ENCODE measurements at places on chromosomes 4 and X.

- no peak for DNase-seq
These were observed 12.8 kb downstream of the PJA1 start for GRCh38 chrX:69152417-69152841.

DNA sequence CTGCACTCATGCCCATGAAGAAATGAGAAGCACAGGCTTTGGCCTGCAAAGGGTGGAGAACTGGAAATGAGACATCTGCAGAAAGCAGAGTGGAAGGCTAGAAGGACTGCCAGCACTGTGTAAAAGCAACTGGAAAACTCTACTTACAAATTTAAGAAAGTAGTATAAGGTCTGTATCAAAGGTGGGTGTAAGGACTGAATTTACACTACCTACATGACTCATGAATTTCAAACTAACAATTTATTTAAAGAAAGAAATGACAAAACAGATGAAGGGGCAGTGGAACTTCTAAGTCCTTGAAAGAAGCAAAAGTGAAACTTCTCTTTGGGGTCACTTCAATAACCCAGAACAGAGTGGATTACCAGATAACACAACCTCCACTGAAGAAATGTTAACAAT lies 71.2 kb downstream of the SLC10A7 start:
- DNase-seq: no peak

DNA sequence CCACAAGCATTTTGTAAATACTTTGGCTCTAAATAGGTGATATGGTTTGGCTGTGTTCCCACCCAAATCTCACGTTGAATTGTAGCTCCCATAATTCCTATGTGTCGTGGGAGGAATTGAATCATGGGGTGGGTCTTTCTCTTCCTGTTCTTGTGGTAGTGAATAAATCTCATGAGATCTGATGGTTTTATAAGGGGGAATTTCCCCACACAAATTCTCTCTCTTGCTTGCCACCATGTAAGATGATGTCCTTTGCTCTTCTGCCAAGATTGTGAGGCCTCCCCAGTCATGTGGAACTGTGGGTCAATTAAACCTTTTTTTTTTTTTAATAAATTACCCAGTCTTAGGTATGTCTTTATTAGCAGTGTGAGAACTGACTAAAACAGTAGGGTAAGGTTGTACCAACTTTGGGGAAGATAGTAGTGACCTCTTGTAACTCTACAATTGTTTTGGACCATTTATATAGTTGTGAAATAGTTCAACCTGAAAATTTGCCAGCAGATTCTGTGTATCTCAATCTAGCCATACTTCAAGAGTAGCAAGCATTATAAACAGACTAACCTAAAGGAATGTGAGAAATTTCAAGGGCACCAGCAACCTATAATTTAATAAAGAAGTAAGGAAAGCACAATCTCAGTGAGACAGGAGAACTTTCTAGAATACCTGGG lies 727.8 kb downstream of the GRID2 start:
- DNase-seq: no peak

- DNase-seq: no peak
These were observed 120.8 kb upstream of the CXXC4 start for GRCh38 chr4:104615496-104615895.

- peak; percentile 23 for DNase-seq
These were observed 1365.8 kb upstream of the DIAPH2 start for GRCh38 chrX:95318882-95319281.

- peak; percentile 30 for DNase-seq
These were observed 863 bp upstream of the RAB33A start for GRCh38 chrX:130170752-130171445.

- no peak for DNase-seq
These were observed 9.0 kb downstream of the ZNF827 start for GRCh38 chr4:145929415-145930178.

- DNase-seq: no peak
These were observed 44.1 kb upstream of the TLL1 start for GRCh38 chr4:165828928-165829327.

DNA sequence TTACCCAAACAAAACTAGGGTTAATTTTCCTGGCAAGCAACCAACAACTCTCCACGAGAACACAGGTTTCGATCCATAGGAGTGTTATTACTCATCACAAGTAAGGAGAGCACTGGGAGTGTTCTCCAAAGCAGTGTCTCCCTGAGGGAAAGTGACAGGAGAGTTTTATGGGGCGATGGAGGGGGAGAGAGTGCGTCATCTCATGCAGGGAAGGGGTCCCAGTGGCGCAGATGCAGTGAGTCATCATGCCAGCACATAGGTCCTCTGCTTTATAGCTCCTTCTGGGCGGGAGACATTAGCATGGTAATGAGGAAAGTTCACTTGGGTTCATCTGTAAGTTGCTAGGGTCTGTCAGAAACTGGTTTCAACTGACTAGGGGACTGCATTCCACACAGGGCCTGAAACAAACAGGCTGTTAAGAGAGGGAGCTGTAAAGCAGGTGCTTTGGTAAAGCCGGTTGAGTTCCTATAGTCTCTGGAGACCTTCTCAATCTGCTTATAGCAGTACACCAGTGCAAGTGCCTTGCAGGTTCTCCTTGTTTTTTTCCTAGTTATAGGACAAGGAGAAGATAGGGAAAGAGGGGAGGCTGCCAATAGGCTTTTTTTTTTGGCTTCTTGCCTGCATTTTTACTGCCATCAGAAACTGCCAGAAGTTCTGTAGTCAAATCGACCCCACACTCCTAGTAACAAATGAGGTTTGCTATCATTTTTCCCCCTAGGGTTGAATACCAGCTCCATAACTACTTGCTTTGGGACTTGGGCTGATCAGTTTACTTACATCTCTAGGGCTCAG lies 12.8 kb upstream of the BOD1L1 start:
- peak; percentile 45 for DNase-seq

GRCh38 chr4:82382751-82383150 lies 9.0 kb upstream of the HNRNPD start:
- DNase-seq: no peak

GRCh38 chr4:2867758-2868491 lies 24.3 kb downstream of the ADD1 start:
- DNase-seq: no peak

DNA sequence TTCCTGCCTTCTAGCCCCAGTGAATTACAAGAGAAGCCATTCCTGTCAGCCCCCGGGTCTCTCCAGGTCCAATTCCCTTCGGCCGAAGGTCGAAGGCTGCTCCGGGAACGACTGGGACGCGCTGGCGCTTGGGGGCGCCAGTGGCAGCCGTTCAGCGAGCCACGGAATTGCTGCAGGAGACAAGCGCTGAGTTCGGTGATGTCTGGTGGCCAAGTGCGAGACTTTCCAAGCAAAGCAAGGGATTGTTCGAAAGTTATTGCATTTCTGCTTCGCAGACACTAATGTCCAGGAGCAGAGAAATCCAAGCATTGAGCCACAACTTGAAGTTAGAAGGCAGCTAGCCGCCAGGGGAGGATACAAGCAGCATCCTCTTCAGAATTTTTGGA lies 1.1 kb upstream of the DKK2 start:
- DNase-seq: peak; percentile 68

DNA sequence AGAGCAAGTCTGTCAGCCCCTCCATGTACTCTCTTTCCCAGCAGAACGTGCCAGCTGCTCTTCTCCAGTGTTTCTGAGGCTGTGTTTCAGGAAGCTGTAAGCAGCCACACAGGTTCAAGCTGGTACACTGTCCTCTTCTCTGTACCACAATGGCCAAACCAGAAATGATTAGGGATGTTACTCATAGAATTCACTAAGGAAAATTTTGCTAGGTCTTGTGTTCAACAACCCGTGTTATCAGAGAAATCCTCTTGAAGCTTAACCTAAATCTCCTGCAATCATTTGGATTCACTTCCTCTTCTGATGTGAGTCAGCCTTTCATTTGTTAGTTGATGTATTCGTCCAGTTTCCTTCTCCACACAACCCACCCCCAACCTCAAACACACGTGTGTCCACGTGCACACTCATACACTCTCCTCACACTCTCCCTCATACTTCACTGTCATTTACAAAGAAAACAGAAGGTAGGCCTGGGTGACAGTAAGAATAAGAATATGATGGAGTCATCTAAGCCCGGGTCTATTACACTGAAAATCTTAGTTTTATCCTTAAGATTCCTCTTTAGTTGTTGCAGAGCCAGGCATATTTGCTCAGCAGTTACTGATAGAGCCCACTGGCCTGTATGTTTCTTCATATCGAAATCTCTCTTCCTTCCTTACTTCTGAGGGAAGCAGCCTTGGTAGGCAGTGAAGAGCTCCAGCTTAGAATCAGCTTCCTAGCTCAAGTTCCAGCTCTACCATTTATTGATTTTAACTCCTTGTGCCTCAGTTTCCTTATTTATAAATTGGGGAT lies 63.4 kb downstream of the DCUN1D4 start:
- DNase-seq: no peak

GRCh38 chr4:119587796-119588195 lies 40.8 kb downstream of the PDE5A start:
- no peak for DNase-seq

GRCh38 chrX:8636497-8636896 lies 95.4 kb downstream of the ANOS1 start:
- DNase-seq: no peak

All from nephron progenitor cell (in vitro differentiated cells).